ENCODE measurements at places on chromosomes 11 and 22.

DNA sequence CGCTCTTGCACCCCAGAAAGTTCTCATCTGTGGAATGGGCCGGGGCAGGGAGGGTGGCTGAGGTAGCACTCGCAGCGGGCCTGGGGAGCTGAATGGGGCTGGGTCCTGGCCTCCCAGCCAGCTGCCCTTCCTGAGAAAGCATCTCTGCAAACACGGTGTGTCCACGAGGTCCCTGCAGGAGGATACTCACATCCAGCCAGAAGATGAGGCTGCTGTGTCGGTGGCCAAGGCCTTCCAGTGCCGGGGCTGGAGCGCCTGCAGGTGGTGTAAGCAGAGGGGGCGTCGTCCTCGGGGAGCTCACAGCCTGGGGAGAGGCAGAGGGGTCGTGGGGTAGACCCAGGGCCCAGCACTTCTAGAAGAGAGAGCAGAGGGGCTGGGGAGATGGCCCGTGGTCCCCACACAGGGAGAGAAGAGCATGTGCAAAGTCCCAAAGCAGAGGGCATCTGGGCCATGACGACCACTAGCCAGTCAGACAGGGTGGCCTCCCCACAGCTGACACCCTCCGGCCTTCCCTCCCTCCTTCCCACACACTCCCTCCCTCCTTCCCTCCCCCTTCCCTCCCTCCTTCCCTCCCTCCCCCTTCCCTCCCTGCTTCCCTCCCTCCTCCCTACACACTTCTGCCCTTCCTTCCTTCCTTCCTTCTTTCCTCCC is 97.9 kb downstream of the WNT7B start:
- no peak for DNase-seq

DNA sequence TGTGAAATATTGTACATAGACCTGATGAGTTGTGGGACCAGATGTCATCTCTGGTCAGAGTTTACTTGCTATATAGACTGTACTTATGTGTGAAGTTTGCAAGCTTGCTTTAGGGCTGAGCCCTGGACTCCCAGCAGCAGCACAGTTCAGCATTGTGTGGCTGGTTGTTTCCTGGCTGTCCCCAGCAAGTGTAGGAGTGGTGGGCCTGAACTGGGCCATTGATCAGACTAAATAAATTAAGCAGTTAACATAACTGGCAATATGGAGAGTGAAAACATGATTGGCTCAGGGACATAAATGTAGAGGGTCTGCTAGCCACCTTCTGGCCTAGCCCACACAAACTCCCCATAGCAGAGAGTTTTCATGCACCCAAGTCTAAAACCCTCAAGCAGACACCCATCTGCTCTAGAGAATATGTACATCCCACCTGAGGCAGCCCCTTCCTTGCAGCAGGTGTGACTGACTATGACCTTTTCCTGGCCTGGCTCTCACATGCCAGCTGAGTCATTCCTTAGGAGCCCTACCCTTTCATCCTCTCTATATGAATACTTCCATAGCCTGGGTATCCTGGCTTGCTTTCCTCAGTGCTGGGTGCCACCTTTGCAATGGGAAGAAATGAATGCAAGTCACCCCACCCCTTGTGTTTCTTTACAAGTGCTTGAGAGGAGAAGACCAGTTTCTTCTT is 12.3 kb downstream of the PIK3IP1 start:
- no peak for DNase-seq

GRCh38 chr11:127393460-127393997 is 393.0 kb upstream of the KIRREL3 start:
- DNase-seq, result no peak

DNA sequence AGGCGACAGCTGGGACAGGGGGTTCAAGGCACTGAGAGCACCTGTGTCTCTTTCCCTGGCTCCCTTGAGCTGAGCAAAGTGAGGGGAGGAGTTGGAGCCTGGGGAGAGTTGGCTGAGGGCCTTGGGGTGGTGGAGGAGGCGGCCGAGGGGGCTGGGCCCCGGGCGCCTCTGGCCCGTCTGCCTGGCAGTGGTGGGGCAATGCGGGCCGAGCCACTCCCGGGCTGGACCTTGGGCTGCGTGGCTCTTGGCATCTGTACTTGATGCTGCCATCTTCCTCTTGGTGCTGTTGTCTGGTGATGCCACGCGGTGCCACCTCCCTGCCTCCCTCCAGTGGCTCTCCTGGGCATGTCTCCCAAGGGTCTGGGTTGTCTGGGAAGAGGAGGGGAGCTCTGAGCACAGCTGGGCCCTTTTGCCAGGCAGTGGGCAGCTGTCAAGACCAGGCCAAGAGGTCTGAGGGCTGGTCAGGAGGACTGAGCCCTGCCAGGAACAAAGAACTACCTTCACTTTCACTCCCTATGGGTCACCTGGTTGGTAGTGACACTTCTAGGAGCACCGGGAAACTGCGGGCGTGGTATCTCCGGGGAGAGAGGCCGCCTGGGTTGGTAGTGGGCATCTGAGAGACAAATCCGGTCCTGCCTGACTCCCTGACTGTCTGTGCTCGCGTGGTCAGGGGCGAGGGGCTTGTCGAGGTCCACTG is 1.3 kb downstream of the GRIK4 start:
- no peak for DNase-seq

DNA sequence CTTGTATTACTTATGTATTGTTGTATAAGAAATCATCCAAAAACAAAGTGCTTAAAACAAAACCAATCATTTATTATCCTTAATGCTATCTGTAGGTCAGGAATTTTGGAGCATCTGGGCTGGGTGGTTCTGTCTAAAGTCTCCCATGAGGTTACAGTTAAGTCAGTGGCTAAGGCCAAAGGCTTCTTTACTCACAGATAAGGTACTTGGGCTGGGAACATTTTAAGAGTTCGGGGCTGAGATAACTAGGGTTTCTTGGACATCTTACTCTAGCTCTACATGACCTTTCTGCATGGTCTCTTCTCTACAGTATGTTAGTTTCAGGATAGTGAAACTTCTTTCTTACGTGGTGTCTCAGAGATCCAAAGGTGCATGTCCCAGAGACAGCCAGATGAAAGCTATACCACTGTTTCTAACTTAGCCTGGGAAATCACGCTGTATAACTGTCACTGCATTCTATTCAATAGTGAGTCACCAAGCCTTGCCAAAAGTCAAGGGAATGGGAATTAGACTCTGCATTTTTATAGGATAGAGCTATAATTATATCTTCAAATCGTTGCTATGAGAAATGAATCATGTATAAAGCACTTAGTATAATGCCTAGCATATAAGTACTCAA is 29.6 kb downstream of the SOX6 start:
- DNase-seq, result no peak

DNA sequence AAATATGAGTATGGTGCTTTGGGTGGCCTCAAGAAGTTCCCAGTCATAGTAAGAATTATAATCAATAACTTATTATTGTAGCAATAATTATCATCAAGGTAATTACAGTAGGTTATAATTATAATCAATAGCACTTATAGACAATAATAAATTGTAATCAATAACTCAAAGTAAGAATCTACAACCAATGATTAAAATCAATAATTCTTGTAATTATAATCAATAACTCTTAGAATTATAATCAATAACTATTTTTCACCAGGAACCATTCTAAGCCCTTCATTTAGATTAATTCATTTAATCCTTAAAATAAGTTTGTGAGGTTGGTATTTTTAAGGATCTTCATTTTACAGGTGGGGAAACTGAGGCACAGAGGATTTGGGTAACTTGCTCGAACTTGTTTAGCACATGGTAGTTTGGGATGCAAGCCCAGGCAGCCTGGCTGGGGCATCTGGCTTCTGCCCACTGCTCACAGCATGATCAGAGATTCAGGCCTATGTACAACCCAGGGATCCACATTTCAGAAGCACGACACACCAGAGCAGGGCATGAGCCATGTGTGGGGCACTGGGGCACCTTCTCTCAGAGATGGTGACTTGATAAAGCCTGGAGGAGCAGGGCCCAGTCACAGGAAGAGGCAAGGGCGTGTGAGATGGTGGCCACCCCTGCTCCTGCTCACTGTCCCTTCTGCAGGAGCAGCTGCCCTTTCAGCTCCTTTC is 46.6 kb downstream of the SLC1A2 start:
- DNase-seq, result no peak

- no peak for DNase-seq
These were observed 9.2 kb downstream of the FBLN1 start for GRCh38 chr22:45511847-45512261.

GRCh38 chr11:122692444-122692843 is 36.9 kb downstream of the UBASH3B start:
- no peak for DNase-seq

GRCh38 chr11:126101251-126101929 is 38.7 kb upstream of the CDON start:
- no peak for DNase-seq

DNA sequence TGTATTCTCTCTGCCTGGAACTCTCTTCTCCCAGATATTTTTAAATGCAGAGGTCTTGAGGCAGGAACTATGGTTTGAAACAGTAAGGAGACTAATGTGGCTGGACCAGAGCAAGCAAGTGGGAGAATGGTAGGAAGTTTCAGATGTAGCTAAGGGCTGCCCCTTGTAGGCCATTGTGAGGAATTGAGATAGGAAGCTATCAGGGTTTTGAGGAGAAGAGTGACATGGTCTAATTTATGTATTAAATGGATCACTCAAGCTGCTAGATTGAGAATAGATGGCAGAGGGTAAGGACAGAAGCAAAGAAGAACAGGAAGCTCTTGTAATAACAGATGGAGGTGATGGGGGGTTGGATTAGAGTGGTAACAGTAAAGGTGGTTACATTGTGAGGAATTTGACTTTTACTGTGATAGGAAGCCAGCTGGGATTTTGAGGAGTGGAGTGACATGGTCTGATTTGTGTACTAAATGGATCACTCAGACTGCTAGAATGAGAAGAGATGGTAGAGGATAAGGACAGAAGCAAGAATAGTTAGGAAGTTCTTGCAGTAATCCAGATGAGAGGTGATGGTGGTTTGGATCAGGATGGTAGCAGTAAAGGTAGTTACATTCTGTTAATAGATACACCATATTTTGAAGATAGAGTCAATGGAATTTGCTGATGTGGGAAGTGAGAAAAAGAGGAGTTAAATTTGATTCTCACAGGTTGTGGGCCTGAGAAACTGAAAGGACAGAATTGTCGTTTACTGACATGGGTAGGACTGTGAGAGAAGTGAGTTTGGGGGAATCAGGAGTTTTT is 63.0 kb downstream of the HIPK3 start:
- DNase-seq, result no peak

DNA sequence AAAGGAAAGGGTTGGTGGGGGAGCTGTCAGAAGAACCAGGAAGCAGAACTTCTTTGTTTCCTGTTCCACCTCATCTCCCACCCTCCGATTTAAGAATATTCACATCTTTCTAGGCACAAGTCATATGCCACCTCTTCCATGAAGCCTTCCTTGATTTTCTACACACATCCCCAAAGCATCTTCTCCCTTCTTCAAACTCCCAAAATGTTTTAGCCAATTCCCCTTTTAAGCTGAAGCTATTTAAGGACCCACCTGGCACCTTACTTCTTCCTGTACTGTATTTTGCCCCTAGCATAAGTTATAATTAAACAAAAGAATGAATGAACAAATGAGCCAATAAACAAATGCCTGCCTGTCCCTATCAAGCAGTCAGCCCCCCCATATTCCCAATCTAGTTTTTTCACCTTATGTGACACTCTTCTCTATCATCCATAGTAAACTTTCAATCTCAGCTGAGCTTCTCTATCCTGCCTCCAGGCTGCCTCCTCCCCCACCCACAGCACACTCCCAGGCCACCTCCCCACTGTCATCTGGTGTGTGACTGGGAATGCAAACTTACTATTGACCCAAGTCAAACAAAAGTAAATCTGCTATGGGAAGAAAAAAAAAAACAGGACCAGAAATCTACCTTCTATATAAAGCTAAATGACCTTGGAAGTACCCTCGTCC is 3.9 kb downstream of the TNKS1BP1 start:
- DNase-seq, result no peak

DNA sequence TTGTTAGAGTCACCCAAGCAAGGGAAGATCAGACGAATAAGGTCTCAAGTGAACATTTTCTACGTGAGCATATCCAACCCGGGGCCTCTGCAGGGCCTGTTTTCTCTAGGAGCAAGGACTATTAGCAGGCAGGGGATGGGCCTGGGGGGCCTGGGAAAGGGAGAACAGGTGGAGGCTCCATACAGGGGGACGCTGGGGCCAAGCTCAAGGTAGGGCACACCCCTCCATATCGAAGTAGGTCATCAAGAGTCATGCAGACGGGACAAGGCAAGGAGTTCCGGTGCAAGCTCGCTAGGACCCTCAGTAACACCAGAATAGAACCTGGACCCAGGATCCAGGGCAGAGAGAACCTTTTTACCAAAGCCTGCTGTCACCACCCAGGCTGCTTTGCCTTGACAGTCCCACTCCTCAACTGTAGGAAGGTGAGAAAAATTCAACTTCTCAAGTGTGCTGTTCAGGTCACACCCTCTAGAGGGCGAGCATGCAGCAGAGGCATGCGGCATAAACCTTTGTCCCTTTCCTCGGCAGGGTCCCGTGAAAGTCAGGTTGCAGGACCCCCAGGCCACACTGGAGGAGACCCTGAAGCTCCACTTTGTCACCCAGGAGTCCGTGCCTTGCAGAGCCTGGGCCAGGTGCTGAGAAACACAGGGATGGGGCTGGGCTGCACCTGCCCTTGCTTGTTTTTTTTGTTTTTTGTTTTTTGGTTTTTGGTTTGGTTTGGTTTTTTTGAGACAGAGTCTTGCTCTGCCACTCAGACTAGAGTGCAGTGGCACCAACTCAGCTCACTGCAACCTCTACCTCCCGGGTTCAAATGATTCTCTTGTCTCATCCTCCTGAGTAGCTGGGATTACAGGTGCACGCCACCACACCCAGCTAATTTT is 8.6 kb upstream of the APOBEC3B start:
- DNase-seq, result peak; percentile 7

GRCh38 chr11:73121692-73122091 is 20.4 kb downstream of the FCHSD2 start:
- DNase-seq, result no peak

DNA sequence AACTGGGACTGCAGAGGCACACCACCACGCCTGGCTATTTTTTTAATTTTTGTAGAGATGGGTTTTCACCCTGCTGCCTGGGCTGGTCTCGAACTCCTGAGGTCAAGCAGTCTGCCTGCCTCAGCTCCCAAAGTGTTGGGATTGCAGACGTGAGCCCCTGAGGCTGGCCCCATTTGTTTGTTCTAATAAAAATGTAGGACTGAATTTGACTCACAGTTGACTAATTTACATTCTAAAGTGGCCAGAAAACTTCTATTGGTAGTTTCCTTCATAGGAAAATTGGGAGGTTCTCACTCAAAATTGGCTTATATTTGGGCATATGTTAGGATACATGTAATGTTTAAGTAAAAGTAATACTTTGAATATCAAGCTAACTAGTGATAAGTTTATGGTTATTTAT is 35.0 kb downstream of the PPFIA1 start:
- no peak for DNase-seq

Measured in activated CD8-positive, alpha-beta memory T cell treated with anti-CD3 and anti-CD28 coated beads for 1 hour (primary cell).